ENCODE measurements at places on chromosomes 2 and 18.

GRCh38 chr2:54636415-54637139 is 86.9 kb upstream of the EML6 start:
- no peak for DNase-seq

DNA sequence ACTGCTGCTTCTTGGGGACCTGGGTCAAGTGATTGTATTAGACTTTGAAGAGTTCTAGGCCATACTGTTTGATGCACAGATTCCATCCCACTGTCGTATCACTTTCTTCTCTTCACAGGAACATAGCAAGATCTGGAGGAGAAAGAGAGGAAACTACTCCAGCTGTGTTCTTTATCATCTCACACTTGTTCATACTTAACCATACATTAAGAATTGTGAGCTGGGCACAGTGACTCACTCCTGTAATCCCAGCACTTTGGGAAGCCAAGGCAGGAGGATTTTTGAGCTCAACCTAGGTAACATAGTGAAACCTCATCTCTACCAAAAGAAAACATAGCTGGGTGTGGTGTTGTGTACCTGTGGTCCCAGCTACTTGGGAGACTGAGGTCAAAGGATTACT is 111.7 kb downstream of the PARD3B start:
- DNase-seq = no peak

DNA sequence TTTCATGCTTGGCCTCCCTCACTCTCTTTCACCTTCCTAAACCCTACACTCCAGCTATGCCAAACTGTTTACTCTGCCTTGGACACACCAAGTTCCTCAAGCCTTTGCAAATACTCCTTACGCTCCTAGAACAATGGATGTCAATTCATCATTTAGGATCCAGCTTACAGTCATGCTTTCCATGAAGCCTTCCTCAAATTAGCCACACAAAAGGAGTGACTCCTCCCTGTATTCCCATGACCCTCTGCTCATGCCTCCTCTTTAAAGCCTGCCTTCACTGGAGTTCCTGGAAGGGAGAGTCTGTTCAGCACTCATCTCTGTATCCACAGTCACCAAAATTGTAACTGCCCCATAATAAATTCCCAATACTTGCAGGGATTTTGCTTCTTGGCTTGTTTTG is 721 bp upstream of the EHD3 start:
- peak; percentile 87 for DNase-seq

DNA sequence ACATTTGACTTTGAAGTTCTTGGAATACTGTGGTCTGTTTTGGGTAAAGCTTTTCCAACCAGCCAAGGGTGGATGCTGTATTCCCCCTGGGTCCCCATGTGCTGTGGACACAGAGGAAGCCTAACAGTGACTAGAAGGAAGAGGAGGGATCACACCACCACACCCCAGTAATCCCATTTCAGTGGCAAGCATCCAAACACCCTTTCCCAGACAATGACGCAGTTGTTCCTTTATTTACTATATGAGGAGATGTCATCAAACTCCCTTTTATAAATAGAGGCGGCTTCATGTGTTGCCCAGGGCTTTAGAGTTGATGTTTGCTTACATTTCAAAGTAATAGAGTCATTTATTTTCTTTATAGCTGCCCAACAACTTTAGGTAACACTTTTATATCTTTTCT is 959.4 kb upstream of the GYPC start:
- DNase-seq = no peak

DNA sequence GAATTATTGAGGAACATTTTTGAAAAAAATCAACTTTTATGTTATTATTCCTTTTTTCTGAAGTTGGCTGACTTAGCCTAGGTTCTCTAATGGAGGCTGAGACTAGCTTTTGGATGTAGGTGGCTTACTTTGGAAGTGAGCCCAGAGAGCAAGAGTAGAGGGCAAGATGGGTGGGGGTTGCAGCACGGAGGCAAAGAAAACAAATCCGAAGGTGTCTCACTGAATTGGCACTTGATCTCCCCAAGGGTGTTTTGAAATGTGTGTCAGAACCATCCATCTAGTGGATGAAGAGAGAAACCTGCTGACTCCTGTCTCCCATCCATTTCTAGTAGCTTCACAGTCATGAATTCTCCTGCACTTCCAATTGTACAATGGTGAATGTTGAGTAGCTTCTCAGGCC is 390.7 kb downstream of the TMEM182 start:
- DNase-seq = no peak

GRCh38 chr2:109157563-109158105 is 28.6 kb downstream of the SH3RF3 start:
- no peak for DNase-seq

DNA sequence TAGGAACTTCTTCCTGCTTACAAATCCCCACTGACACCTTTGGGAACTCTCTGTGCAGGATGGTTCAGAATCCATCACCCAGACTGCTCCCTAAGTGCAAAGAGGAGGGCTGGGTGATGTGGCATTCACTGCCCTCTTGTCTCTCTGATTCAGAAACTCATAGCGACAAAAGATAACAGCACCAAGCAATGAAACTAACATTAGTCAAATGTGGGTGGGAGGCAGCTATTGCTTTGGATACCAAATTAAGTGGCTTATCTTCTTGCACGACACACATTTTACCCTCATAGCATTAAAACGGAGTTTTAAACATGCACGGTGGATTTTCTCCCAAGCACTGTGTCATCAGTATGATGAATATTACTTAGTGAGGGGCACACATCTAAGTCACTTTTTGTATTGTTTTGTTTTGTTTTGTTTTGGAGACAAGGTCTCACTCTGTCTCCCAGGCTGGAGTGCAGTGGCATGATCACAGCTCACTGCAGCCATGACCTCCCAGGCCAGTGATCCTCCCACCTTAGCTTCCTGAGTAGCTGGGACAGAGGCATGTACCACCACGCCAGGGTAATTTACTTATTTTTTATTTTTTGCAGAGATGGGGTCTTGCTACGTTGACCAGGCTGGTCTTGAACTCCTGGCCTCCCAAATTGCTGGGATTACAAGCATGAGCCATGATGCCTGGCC is 40.9 kb upstream of the NEB start:
- DNase-seq = no peak

DNA sequence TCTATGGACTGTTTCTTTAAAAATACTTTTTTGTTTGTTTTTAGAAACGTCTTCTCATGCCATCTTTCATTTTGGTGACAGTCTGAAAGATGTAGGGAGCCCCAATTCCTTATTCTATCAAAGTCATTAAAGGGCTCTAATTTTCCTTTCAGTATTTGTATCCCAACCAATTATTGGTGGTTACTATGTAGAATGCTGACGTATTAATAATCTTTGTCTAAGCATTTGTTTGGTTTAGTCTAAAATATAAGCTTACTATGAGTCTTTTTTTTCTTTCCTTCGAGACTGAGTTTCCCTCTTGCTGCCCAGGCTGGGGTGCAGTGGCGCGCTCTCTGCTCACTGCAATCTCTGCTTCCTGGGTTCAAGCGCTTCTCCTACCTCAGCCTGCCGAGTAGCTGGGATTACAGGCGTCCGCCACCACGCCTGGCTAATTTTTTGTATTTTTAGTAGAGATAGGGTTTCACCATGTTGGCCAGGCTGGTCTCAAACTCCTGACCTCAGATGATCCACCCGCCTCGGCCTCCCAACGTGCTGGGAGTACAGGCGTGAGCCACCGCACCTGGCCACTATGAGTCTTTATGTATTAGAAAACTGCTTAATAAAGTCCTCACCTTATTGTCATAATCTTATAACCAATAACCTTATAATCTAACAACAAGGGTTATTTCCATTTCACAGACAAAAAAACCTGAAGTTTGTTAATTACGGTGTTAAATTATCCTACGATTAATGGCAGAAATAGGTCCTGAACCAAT is 849 bp upstream of the VRK2 start:
- peak; percentile 37 for DNase-seq

DNA sequence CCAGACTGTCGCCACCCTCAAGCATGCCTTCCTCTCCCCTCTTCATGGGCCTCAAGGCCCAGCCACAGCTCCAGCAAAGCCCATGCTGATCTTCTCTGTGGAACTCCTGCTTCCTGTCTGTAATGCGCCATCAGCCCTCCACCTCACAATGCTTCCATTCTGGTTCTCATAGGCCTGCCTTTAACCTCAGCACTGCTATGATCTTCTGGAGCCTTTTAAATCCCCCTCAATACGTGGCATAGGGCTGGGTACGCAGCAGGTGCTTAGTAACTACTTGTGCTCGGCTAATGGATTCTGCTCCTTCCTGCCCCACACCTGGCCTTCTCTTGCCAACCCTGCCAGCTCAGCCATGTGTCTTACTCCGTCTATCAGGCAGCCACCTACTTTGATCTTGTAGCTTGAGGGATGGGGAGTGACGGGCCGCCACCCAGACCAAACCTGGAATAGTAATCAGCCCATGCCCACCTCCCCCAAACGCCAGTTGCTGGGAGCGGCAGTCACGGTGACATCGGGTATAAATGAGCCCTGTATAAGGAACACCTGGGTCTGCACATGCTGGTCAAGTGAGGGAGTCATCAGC is 106.7 kb upstream of the MCFD2 start:
- DNase-seq = no peak

DNA sequence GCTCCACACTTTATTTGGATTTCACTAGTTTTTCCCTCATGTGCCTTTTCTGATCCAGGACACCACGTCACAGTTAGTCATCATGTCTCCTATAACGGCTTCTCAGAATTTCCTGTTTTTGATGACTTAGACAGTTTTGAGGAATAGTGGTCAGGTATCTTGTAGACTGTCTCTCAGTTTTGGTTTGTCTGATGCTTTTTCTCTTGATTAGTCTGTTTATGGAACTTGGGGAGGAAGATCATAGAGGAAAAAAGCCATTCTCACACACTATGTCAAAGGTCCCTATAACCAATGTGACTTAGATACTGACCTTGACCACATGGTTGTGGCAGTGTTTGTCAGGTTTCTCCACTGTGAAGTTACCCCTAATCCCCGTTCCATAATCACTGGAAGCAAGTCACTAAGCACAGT is 89.0 kb downstream of the RAPH1 start:
- DNase-seq = no peak

DNA sequence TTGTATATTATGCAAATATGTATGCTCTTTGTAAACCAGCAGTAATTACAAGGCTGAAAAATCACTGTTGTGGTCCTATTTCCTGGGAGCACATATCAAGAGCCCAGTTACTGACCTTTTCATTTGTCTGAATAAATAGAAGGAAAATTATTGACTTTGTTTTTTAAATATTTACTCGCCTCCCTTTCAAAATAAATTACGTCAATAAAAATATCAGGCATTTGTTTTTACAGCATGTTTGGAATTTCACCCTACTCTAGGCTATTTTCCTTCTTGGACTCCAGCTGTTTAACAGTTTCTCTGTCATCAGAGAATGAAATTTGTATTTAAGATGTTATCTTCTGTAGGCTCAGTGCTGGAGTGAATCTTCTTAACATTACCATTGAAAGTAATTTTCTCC is 59.9 kb upstream of the LRATD1 start:
- DNase-seq = peak; percentile 15

- DNase-seq = no peak
Measured at GRCh38 chr2:134117676-134118075, 136.2 kb upstream of the MGAT5 start.

DNA sequence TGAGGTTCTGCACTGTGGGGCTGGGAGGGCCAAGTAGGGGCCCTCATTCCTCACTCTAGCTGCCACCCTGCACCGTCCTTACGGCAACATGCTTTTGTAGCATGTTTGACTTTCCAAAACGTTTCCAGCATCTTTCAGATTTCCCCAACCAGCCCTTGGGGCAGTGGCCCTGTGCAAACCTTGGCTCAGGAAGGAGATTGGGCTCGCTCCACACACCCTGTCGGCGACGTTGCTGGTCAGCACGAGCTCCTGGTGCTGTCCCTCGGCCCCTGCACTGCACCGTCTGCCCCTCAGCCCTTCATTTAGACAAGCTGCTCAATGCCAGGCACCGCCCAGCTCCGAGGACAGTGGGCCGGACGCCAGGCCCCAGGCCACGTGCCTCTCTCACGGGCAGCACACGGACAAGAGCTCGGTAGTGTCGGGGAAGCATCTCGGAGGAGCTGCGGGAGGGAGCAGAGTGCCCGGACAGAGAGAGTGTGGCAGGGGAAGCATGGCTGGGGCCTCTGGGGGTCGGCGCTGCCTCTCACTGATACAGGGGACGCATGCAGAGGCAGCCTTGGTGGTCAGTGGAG is 6.9 kb downstream of the GPR17 start:
- DNase-seq = no peak

DNA sequence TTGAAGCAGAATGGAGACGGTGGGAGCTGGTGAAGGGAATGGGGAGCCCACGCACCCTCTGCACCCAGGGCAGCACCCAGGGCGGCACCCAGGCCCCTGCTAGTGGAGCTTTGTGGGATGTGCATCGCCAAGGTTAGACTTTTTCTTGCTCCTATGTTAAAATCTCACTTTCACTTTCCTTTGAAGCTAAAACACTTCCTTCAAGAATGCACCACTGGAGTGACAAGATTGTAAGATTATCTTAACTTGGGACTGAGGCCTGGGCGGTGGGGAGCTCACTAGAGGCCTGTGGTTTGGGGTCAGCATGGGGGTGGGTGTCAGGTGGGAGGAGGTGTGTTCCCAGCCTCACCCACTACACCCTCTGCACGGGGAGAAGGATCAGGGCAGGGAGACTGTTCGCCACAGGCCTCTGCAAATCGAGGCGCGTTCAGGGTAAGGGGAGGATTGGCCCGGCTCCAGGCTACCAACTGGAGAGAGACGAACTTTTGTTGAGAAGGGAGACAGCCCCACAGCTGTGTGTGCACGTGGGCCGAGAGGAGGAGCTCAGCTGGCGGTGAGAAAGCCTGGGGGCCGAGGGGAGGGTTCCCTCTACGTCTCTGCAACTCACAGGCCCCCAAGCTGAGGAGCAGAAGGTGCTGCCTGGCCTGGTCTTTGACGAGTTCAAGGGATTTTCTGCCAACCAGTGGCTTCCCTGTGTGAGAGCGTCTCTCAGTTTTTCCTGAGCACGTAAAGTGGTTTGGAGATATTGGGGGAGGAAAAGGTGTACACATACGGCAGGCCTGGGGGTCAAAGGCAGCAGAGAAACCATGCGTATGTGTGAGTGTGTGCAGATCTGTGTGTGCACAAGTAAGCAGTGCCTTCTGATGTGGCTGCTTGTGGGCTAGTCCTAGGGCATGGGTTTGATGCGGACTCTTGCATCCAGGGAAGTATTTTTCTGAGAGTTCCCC is 147.7 kb downstream of the KLHL29 start:
- DNase-seq = peak; percentile 92

DNA sequence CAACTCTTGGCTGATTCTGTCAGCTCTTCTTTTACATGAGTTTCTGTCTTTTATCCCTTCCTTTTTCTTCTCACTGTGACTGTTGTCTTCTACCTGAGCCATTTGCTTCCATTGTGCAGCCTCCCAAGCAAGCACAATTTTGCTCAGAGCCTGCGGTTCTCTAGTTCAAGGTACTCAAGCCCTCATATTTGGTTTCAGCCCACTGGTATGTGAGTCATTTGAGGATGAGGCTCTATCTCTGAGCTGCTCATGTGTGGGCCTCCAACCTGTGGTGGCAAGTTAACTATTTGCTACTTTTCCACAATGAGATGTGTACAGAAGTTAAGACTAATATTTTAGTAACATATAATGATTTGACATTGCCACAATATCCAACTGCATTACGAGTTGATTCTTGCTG is 183.0 kb downstream of the PHLPP1 start:
- DNase-seq = no peak

DNA sequence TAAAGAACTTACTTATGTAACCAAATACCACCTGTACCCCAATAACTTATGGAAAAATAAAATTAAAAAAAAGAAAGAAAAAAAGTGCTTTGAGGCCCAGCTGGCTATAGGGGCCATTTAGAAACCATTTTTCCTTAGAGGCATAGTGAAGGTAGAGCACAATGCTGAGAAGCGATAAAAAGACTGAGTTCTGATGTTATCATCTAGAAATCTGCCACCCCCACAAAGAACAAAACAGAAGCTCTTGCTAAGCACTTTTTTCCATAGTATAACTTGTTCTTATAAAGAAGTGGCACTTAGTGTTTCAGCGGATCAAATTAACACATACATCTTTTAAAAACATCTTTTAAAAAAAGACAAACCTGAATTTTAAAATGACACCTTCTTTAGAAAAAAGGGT is 51.4 kb downstream of the ICOS start:
- DNase-seq = no peak

Data from NCI-H69 (cell line).